ENCODE measurements at places on chromosomes 5 and 9. TPM values are rescaled to one million over a fixed set of nuclear protein-coding genes. Genes with fewer than 3 reads are reported as not detected.

KCNN2 gene
- 0.07 TPM for total RNA-seq

IL5 gene
- not detected for total RNA-seq

ACOT12 gene
- not detected for total RNA-seq

FGF10 gene
- not detected for total RNA-seq

MCCC2 gene
- 40.6 TPM for total RNA-seq

FOXD4L5 gene
- total RNA-seq, result 0.03 TPM

SHC3 gene
- total RNA-seq, result 0.22 TPM

GABRP gene
- not detected for total RNA-seq

NSMF gene
- 41.9 TPM for total RNA-seq

IL9 gene
- not detected for total RNA-seq

PCDHA5 gene
- 0.70 TPM for total RNA-seq

INSL6 gene
- total RNA-seq, result not detected

GARIN3 gene
- not detected for total RNA-seq

CCNH gene
- 40.3 TPM for total RNA-seq

CD72 gene
- 0.16 TPM for total RNA-seq

RBM18 gene
- 12.8 TPM for total RNA-seq

TRPM6 gene
- 2.5 TPM for total RNA-seq

ADAMTS6 gene
- total RNA-seq, result 0.10 TPM

PHYHD1 gene
- 0.24 TPM for total RNA-seq

CAMK4 gene
- total RNA-seq, result not detected

TEK gene
- 0.12 TPM for total RNA-seq

Measured in A549 treated with Hydrocortisone at 1 μM for 4 hours (cell line).